ENCODE measurements at places on chromosomes 2 and 18.

DNA sequence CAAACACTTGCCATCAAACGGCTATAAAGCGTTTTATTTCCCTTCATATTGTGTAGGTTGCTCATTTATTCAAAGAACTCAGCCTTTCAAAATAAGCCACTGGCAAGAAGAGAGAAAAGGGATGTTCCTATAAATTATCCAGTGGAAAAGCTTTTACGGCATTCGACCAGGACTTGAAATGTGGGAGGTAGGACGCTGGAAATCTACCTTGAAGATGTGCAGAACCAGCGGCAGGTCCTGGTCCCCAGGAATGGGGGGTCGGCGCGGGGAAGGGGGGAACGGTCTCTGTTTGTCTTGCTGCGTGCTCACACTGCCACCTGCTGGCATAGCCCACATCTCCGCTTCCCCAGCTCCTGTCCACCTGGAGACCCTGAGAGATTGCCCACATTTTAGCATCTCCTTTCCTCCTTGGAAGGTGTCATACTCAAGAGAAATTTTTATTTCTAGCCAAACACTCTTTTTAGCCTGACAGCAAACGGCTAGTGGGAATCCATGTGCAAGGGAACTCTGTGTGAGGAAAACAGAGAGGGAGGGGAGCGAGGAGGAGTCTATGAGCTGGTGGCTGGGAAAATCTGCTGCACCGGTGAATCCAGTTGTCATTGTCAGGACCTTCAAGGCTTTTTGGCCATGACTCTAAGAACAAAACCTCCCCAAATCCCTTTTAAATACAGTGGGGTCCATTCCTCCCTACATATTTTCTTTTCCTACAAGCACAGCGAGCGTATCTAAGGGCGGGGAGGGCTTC, 349.0 kb upstream of the PKDCC start:
- no peak for DNase-seq

GRCh38 chr18:3441290-3441689, 8.7 kb upstream of the TGIF1 start:
- DNase-seq = no peak

DNA sequence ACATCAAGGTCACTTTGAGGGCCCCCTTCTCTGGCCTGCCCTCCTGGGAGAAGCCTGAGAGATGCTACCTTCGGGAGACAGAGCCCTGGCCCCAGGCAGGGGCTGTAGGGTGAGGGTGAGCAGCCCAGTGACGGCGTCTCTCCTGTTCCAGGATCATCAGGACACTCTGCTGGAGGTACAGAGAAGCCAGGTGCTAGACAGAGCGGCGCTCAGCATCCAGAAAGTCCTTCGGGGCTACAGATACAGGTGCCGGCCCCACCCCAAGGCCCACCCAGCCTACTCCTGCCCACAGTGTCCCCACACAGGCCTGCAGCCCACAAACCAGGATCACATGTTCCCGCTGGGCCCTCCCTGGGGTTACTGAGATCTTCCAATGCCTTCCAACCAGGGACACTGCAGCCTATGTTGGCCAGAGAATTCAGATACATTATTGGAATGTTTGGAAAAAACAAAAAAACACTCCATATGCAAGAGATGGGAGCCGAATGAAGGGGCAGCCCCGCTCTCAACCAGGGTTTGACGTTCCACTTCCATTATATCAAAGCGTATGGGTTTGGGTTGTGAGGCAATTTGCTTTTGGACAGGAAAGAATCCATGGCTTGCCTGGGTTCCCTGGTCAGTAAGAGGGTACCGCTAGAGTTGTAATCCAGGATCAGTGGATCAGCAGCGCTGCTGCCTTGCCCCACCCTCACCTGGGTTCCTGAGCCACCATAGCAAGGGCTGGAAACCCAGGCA, 49.5 kb upstream of the GPR17 start:
- no peak for DNase-seq

DNA sequence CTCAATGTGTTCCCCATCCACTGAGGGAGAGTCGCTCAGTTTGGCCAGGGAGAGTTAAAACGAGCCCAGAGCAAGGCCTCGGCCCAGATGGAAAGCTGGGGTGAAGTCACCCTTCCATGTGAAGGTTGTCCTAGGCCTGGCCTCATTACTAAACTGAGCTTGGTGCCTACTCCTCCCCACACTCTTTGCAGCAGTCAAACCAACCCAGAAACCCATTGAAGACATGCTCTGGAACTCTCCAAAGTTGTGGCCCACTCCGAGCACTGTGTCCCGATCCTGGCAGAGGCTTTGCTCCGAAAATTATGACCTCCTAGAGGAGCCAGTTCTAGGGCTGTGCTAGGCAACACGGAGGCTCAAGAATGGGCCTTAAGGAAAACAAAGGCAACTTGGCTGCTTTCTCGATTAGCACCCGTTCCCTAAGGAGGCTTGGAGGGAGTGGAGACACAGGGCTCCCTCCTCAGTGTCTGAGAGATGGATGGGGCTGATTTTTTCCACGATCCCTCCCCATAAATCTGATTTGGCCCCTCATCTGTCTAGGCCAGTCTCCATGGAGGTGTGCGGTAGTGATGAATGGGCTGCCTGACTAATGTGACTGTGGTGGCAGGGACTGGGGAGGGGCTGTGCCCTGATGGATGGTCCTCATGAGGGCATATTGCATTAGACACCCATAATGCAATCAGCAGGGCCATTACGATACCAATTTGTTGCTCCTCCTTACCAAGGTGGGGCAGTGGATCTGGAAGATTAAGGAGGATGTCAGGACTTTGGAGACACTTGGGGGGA, 11.7 kb upstream of the CYP26B1 start:
- no peak for DNase-seq

DNA sequence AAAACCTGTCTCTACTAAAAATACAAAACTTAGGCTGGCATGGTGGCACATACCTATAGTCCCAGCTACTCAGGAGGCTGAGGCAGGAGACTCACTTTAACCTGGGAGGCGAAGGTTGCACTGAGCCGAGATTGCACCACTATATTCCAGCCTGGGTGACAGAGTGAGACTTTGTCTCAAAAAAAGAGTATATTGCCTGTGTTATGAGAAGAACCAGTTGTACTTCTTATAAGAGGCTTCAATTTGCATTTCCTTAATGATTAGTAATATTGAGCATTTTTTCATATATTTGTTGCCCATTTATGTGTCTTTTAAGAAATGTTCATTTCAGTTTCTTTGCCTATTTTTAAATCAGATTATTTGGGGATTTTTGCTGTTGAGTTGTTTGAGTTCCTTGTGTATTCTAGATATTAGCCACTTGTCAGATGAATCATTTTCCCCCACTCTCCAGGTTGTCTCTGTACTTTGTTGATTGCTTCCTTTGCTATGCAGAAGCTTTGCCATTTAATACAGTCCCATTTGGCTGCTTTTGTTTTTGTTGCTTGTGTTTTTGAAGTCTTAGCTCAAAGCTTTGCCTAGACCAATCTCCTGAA, 75.8 kb upstream of the LRPPRC start:
- no peak for DNase-seq

GRCh38 chr2:58019229-58019628, 27.4 kb upstream of the VRK2 start:
- no peak for DNase-seq

DNA sequence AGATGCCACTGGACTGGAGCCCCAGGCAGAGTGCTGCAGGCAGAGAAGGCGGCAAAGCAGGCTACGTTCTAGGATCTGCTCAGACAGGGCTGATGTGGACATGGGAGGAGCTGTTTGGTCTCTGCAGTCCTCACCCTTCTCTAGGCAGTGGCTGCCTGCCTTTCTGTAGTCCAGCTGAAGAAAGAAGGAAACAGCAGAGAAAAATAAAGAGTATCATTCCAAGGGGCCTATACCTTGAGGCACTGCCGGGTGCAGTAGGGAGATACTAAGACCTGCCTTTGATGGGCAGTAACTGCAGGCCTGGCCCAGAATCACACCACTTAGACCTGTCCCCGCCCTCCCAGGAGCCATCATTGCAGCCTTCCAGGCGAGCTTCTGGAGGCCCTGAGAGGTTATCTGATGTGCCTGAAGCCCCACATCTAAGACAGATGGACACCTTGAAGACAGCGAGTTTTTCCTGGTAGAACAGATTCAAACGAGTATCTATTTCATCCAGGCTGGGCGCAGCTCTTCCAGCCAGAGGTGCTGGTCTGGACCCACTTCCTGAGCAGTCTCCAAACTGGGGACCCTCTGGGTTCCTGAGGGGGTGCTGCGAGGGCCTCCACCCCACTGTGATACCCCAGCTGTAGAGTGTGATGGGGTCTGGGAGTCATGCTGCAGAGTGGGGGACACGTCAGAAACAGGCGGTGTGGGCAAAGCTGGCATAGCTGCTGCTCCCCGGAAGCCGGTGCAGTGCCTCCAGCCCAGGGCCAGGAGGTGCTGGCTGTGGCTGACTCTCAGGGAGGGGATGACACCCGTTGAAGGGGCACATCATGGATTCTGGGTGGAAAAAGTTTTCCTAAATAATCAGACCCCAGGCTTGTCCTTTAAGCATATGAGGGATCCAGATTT, 87.3 kb upstream of the OTOS start:
- no peak for DNase-seq

GRCh38 chr2:109275120-109276012, 146.4 kb downstream of the SH3RF3 start:
- no peak for DNase-seq

GRCh38 chr18:22175346-22175745, 6.0 kb downstream of the GATA6 start:
- no peak for DNase-seq

GRCh38 chr2:3313781-3314375, 63.7 kb downstream of the EIPR1 start:
- no peak for DNase-seq

DNA sequence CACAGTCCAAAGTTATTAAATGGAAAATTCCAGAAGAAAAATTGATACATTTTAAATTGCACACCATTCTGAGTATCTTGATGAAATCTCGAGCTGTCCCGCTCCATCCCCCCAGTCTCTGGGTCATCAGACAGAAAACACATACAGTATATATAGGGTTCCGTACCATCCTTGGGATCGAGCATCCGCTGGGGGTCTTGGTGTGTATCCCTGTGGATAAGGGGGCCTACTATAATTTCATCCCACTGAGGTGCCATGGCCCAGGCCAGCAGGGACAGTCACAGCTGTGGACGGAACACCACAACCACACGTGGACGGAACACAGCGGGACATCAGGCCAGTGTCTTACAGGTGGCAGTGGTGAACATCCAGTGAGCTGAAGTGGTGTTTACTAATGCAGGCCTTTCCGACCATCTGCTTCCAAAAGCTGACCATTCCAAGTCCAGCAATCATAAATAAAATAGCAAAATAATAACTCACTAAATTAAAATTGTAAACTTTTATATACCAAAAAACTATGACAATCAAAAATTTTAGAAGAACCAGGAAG, 14.0 kb downstream of the TWIST2 start:
- DNase-seq = no peak

DNA sequence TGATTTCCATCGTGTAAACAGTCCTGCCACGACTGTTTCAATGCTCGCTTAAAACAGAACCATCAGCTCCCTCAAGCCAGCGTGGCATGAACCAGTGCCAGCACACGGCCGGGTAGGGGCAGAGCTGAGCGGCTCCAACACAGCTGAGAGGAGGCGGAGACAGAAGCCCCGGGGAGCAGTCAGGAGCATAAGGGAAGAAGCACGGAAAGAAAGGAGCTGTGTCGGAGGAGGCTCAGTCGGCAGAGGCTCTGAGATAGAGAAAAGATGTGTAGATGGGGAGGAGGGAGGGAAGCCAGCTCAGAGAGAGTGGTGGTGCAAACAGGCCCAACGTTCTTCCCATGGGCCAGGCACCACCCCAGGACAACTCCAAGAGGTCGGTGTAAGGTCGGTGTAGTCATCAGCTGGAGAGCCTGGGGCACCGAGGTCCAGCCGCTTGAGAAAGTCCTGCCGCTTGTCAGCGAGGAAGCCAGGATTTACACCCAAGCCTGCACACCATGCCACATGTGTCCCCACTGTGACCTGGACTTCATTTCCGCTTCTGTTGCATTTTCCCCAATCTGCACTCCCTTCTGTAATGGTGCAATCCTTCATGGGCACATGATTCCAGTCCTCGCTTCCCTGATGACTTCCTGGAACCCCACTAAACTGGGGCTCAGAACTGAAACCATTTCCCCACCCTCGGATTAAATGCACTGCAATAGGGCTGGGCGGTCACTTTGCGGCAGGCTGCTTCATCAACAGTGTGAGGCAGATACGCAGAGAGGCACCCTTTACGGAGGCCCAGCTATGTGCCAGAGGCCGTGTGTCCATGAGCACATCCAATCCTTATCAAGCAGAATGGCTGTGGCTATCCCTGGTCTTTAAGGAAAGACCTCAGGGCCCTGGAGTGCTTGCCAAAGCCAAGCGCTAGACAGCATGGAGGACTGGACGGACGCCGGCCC, 43.5 kb downstream of the CYP27C1 start:
- DNase-seq = no peak

DNA sequence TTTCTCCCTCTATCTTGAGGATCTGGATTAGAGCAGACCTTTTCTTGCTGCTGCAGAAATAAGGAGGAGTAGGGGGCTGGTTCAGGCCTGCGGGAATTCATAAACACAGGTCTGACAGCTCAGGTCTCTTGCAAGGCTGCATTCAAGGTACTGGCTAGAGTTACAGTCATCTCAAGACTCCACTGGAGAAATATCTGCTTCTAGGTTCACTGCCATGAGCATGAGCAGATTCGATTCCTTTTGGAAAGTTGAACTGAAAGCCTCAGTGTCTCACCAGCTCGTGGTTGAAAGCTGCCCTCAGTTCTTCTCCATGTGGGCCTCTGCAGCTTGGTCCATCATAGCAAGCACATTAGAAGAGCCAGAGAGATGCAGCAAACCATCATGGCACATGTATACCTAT, 124.4 kb upstream of the SETBP1 start:
- DNase-seq = no peak

DNA sequence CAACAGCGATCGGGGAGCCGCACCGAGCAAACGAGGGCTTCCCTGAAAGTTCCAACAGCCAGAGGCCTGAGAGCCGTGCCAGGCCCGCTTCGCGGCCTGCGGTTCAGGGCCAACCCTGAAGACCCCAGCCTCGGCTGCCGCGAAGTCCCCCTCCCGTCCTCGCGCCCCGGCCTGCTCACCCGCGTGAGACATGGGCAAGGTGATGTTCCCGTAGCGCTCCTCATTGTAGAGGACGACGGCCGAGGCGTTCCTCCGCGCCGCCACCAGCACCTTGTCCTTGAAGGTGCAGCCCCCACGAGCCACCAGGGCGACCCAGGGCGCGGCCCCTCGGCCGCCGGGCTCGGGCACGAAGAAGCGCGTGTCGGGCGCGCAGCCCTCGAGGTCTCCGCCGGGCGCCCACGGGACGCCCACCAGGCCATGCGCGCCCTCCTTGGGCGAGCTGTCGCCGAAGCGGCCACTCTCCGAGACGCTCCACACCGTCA, 510 bp downstream of the RNF149 start:
- DNase-seq = no peak

DNA sequence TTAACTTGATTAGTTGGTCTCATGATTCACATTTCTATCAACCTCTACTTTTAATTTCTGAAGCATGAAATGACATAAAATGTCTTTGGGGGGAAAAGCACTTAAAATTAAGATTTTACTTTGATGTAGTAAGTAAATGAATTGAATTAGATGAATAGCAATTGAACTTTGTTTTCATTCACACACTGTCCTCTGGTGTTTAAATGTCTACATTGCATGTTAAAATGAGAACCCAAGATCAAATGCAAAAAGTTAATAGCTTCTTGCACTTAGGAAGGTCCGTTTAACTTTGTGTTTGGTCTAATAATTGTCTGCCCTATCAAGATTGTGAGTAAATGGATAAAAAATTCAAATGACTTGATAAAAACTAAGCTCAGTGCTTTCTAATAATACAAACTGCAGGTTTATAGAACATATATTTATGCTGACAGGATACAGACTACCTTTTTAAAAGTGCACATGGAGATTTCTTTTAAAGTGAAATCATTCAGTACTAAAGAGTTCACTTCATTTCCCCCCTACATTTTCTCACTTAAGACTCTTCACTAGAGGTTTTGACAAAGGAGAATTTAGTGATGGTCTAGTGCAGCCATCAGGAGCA, 156.2 kb upstream of the NABP1 start:
- no peak for DNase-seq
